Eye (tissue), 1 donor: ENCODE measurements at places on chromosomes 1 and 21.

GRCh38 chr1:46041551-46041950, 90.9 kb downstream of the PIK3R3 start:
- no peak for DNase-seq

DNA sequence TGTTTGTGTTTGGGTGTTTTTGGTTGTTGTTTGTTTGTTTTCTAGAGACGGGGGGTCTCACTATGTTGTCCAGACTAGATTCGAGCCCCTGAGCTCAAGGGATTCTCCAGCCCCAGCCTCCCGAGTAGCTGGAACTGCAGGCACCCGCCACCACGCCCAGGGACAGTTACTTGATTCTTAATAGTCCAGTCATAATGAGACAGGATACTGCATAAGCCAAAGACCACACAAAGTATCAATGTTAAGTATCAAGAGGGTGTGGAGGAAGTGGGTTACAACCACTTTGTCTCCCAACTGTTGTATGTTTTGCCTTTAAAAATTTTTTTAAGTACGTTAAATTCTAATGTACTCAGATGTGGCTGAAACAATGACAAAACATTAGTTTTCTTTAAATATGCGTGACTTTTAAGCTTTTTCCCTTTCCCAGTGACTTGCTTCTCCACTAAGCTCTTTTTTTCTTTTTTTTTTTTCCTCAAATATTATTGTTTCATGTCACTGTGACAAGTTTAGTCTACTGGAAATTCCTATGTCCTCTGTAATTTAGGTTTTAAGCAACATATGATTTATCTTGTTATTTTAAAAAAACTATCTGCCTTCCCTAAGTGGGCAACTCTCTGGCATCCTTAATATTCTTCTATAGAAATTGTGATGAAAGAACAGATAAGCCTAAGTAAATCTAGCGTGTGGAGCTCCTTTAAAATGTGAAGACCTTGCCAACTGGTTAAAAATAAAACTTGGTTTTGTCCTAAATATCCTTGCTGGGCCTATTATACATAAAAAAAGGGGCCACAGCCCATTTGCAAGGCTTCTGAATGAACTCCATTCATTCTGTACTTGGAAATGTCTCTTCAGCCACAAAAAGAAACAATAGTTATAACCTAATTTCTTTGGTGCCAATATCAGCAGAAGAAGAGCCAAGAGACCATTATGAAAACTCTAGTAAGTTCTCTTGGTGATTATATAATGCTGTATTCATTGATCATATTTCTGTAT, 56.2 kb upstream of the DPH5 start:
- DNase-seq: peak; percentile 11

DNA sequence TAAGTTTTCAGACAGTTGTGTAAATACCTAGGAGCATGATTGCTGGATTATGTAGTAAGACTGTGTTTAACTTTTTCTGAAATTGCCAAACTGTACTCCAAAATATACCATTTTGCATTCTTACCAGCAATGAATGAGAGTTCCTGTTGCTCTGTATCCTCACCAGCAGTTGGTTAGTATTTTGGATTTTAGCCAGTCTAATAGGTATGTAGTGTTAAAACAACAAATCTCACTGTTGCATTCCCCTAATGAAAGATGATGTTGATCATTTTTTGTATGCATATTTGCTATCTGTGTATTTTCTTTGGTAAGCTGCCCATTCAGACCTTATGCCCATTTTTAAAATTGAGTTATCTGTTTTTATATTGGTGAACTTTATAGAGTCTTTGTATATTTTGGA, 89.9 kb downstream of the RASAL2 start:
- DNase-seq: no peak

GRCh38 chr1:2611031-2611501, 21.8 kb downstream of the MMEL1 start:
- DNase-seq: peak; percentile 73

DNA sequence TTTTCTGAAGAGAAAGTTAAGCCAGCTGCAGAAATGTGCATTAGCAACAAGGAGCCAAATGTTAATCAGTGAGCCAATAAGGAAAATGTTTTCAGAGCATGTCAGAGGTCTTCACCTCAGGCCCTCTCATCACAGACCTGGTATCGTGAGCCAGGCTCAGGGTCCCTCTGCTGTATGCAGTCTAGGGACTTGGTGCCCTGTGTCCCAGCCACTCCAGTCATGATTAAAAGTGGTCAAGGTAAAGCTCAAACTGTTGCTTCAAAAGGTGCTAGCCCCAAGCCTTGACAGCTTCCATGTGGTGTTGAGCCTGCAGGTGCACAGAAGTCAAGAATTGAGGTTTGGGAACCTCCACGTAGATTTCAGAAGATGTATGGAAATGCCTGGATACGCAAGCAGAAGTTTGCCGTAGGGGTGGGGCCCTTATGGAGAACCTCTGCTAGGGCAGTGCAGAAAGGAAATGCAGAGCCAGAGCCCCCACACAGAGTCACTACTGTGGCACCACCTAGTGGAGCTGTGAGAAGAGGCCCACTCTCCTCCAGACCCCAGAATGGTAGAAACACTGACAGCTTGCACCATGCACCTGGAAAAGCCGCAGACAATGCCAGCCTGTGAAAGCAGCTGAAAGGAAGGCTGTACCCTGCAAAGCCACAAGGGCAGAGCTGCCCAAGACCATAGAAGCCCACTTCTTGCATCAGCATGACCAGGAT, 1128.7 kb downstream of the AMY1C start:
- no peak for DNase-seq

- DNase-seq: peak; percentile 74
These were observed 745 bp downstream of the MAGI3 start for GRCh38 chr1:113390871-113391648.

GRCh38 chr1:5485968-5486696, 506.1 kb downstream of the NPHP4 start:
- no peak for DNase-seq

GRCh38 chr1:176694713-176695112, 231.7 kb downstream of the PAPPA2 start:
- no peak for DNase-seq

GRCh38 chr1:1168451-1169411, 4.9 kb upstream of the TTLL10 start:
- no peak for DNase-seq

GRCh38 chr1:46171871-46172270, 3.0 kb upstream of the TSPAN1 start:
- peak; percentile 47 for DNase-seq

DNA sequence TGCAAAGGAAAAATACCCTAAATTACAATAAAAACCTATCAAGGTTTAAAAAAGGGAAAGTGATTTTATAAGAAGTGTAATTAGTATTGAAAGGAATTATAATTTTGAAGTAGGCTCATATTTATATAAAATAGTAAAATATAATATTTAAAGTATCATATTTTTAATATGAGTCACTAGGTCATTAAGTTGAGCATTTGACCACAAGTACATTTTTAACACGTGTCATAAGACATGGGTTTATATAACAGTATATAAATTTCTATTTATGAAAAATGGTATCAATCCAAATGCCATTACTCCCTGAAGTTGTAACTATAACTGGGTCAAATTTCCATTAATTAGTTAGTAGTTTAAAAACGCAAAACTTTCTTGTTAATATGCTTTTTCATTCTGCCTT, 365.9 kb downstream of the COL11A1 start:
- no peak for DNase-seq

- DNase-seq: peak; percentile 65
These were observed 6.1 kb downstream of the C1orf21 start for GRCh38 chr1:184392779-184393522.

- DNase-seq: no peak
These were observed 8.1 kb downstream of the MIS18A start for GRCh38 chr21:32270748-32271147.

- DNase-seq: peak; percentile 34
These were observed 200.9 kb downstream of the TM2D1 start for GRCh38 chr1:61523893-61524605.

DNA sequence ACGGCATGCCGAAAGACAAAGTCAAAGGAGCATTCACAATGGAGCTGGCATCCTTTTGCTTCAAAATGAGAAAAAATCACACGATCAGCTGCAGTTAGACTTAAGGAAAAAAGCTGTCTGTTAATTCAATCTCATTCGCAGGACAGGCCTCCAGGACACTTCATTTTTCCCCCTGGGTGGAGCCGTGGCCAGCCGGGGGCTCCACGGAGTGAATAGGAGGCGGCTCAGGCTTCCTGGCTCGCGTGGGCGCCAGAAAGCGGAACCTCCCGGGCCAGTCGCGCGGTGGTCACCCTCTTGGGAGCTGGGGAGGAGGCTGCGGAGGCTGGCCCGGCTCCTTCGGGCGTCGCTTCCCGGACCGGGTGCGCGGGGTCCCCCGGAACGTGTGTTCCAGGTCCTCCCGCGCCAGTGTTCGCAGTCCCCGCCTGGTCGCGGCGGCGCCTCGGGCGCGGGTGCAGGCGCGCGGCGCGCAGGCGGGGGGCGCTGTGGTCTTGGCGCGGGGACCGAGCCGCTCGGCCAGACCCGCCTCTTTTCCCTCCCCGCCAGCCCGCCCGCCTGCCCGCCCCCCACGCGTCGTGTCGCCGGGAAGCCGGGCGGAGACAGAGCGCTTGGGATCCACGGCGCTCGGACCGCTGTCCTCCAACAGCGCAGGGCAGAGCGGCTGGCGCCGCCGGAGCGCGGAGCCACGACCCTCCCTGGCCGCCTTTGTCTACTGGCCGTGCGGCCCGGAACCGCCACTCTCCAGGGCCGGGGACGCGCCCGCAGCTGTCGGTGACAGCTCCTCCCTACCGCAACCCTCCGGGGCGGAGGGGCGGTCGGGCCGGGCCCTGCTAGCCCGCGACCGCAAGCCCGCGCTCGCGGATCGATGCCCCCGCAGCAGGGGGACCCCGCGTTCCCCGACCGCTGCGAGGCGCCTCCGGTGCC, at the start of gene RHOU:
TSS of gene RHOU (plus strand) at position 599 of the 921 bp plus-strand sequence. CDS start at position 863, 264 bp downstream.
- peak; percentile 92 for DNase-seq

GRCh38 chr1:1116701-1117468, 996 bp upstream of the C1orf159 start:
- peak; percentile 49 for DNase-seq

DNA sequence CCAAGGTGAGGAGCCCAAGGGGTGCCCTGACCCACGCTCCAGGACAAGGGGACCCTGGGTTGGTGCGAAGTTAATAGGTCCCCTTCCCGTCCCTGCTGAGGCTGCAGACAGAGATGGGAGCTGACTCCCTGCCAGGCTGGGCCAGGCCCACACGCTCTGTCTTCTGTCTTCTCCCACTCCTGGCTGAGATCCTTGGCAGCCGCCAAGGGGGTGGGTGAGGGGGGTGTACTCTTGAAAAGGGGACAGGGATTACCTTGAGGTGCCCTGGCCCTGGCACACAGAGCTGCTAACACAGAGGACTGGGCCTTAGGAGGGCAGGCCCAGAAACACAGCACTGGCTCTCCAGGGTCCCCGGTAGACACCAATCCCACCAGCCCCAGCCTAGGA, 11.0 kb upstream of the CTRC start:
- DNase-seq: no peak

- no peak for DNase-seq
These were observed 93.4 kb downstream of the ST3GAL3 start for GRCh38 chr1:43800771-43801170.

DNA sequence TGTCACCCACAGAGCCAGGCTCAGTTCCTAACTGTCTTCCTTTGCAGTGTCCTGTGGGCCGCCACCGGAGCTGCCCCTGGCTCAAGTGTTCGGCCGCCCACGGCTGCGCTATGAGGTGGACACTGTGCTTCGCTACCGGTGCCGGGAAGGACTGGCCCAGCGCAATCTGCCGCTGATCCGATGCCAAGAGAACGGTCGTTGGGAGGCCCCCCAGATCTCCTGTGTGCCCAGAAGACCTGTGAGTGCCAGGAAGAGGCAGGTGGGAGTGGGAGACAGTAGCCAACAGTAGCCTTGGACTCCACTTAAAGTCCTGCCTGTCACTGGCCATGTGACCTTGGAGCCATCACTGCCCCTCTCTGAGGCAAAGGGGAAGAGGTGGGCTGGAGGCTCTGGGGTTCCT, 16.6 kb downstream of the BCAN start:
- no peak for DNase-seq

- DNase-seq: no peak
These were observed 37.7 kb downstream of the KCNAB2 start for GRCh38 chr1:6083385-6083784.

- no peak for DNase-seq
These were observed 14.2 kb upstream of the SPOCD1 start for GRCh38 chr1:31830065-31830464.

GRCh38 chr1:42184616-42185015, 20.1 kb upstream of the GUCA2A start:
- no peak for DNase-seq
